ENCODE measurements at places on chromosomes 3 and 15. TPM values are rescaled to one million over a fixed set of nuclear protein-coding genes. Genes with fewer than 3 reads are reported as not detected.

TRPM1 gene
- not detected for total RNA-seq

- H3K4me1 ChIP-seq, result no peaks in the 10 kb centered on the region
- H3K27ac ChIP-seq, result no peak overlapping the region
- H3K36me3 ChIP-seq, result no peaks in the 10 kb centered on the region
- H3K4me3 ChIP-seq, result no peak overlapping the region
Measured at GRCh38 chr15:87267798-87268197, 988.7 kb downstream of the NTRK3 start.

- no peak overlapping the region for H3K27ac ChIP-seq
- no peaks in the 10 kb centered on the region for H3K4me1 ChIP-seq
- DNase-seq, result no peak
- no peak overlapping the region for H3K4me3 ChIP-seq
- no peaks in the 10 kb centered on the region for H3K27me3 ChIP-seq
Measured at GRCh38 chr3:98817547-98818041, 54.5 kb downstream of the ST3GAL6 start.

DNA sequence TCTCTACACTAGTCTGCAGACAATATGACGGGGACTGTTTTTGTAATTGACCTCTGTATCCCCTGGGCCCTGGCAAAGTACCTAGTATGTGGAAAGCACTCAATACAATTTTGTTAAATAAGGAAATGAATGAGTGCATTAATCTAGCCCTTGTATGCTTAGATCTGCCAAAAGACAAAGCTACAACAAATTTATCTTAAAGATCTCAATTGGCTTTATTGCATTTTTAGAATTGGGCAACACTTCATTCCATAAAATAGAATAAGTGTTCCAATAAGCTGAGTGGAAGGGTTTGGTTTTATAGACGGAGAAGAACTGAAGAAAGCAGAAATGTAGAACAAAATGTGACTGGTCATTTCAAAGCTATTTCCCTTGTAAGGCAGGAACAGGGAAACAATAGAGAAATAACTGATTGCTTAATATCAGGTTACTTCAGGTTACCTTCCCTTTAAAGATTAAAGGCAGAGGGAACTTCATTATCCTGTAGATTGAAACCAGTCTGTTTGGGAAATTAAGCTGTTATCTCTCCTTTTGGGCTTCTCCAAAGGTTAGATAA lies 108.3 kb upstream of the MME start:
- peaks cover 5% of the 10 kb centered on the region for H3K4me1 ChIP-seq
- H3K27me3 ChIP-seq, result no peaks in the 10 kb centered on the region
- H3K36me3 ChIP-seq, result no peaks in the 10 kb centered on the region
- no peak for DNase-seq

GRCh38 chr3:172219750-172220149 lies 180.4 kb downstream of the FNDC3B start:
- H3K36me3 ChIP-seq, result no peaks in the 10 kb centered on the region
- H3K4me3 ChIP-seq, result no peak overlapping the region
- no peak for DNase-seq
- peaks cover 6% of the 10 kb centered on the region for H3K4me1 ChIP-seq
- no peaks in the 10 kb centered on the region for H3K27me3 ChIP-seq
